WTC11 (cell line): ENCODE measurements at places on chromosomes 5 and 9. TPM values are rescaled to one million over a fixed set of nuclear protein-coding genes. Genes with fewer than 3 reads are reported as not detected.

DNA sequence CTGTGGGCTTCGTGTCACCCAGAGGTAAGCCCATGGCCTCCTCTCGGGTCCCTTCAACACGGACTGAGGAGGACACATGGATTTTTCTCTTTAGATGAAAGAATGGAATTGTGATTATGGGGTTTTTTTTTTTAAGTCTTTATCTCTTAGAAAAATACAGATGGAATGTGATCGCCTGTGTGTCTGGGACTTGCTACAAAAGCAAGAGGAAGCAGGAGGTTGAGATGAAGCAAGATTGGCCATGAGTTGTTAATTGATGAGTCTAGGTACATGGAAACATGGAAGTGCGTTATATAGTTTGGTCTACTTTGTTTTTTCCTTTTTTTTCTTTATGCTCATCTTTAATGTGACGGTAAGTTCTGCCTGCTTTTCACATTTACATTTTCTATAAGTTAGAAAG lies 14.6 kb downstream of the USP20 start:
- DNase-seq = no peak

DNA sequence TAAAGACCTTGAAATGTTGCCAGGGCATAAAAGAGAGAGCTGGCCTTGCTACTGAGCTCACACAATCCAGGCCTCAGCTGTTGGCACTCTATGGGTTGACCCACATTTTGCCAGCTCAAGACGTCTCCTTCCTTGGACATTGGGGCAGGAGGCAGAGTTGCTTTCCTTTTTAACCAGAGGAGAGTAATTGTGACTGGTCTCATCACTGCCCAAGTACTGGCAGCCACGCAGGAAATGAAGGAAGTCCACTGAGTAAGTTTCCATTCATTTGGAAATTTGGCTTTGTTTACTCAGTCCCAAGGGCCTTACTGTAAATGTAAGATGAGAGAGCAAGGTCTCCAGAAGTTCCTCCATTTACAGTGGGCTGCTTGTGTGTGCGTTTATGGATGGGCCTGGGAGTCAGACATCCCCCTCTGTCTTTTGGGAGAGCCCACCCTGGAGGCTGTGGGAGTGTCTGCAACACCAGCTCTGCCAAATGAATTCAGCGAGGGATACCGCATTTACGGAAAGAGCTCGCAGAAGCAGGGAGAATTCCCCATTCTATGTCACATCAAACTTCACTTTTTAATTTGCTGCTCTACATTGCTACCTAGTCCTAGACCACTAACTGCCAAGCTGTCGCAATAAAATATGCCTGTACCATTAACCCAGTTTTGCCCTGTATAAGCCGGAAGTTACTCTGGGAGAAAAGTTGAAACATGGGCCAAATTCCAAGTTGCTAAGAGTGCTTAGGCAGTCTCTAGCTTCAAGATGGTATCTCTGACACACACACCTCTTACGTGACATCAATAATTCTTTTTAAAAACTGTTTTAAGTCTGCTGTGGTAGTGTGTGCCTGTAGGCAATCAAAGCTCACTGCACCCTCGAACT lies 24.5 kb upstream of the PDZD2 start:
- no peak for DNase-seq

GRCh38 chr5:53825016-53825415 lies 264.6 kb downstream of the NDUFS4 start:
- no peak for DNase-seq

DNA sequence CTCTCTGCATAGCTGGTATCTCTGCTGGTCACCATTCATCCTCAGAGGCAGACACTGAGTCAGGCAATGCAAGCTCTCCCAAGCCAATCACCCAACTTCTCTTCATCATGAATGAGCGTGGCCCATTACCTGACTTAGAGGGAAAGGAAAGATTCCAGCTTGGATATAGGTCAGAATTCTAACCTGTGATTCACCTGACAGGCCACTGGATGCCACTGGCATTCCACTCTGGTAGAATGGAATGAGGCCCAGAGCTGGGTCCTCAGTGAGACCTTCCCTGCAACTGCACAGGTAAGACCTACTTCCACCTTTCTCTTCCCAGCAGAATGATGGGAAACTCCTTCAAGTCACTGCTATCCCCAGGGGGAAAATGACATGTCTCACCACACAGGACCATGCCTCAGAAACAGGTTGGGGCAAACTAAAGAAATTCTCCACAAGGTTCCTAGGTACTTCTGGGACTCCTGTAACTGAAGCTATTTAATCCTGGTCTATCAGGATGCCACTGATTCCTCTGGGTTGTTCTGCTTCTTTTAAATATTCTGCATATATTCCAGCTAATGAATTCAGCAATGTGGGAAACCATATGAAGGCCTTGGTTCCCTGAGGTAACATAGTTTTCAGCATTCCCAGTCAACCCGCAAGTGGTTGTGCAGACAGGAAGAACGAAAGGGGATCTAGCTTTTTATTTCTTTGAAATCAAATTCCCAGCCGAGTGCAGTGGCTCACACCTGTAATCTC lies 62.0 kb downstream of the SUSD1 start:
- DNase-seq = peak; percentile 64

DNA sequence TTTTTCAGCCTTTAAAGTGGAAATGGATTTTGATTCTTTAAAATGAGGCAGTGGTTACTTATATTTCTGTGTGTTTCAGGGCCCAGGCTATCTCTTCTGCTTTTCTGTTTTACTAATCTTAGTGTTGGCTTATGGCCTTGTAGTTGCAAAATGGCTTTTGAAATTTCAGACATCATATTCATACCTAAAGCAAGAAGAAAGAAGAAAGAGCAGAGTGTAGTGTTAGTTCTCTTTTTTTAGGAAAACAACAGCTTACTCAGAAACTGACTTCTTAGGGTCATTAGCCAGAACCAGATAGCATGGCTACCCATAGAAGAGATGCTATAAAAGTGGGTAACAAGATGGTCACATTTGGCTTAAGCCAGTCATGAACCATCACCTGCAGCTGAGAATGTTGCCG lies 20.9 kb downstream of the ZBED3 start:
- no peak for DNase-seq

DNA sequence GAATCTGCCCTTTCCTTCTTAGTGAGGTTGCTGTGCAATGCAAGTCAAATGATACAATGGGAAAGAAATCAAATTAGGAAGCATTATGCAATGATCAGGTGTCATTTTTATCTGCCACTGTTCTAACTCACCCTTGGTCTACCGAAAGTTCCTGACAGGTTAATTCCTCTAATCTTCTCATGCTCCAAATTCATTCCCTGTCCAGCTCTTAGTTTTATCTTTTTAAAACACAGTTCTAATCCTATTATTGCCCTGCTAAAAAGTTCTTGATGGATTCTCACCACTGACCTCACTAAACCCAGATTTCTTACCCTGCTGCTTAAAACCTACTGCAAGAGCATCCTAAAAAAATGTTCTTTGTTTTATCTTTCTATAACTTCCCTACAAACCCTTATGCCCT lies 1000.9 kb downstream of the CDH18 start:
- DNase-seq = no peak

DNA sequence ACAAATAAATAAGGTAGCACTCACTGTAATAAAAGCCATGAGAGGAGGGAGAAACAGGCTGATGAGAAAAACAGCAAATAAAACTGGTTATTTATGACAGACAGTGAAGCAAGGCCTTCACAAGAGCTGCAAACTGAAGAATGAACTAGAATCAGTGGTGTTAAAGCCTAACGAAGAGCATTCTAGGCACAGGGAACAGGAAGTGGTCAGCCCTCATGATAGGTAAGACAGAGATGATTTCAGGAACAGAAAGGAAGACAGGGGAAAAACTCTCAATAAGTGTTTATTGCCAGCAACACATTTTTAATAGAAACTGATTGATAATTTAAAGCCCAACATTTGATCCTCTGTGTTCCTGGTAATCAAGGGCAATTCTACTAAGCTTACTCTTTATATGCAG lies 124.5 kb downstream of the EDIL3 start:
- DNase-seq = no peak

DNA sequence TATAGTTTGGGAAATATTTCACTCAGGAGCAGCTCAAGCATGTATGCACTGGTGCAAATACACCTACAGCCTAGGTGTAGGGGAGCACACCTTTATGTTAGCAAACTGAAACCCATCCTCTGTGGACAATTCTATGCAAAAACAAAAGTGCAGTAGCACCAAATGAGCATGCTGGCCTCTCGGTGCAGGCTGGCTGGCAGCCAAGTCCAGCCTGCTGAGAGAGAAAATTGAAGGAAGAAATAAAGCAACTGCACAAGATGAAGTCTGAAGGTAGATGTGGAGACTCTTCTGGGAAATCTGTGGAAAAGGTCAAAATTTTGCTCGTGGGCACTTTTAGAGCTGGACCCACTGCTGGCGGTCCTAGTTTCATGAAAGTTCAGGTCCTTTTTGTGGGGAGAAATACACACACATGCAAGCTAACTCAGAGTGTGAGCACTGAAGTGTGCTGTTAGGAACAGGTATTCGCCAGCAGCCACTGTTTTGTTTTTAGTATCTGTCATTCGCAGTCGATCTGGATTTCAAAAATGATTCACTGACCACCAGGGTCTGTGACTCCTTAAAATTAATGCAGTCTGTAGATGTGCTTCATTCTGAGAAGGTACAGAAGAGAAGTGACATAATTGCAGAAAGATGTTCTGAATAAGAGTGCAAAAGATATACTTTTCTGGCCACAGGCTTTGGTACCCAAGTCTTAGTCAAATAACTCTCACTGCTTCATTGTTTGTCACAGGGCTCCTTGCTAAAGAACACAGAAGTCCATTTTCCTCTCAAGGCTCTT lies 281.7 kb downstream of the PARP8 start:
- no peak for DNase-seq

Gene CLIC3
- 0.31 to 0.41 TPM in 2 of 3 replicates, not detected in the other for total RNA-seq
